ENCODE measurements at places on chromosomes 13 and 19.

DNA sequence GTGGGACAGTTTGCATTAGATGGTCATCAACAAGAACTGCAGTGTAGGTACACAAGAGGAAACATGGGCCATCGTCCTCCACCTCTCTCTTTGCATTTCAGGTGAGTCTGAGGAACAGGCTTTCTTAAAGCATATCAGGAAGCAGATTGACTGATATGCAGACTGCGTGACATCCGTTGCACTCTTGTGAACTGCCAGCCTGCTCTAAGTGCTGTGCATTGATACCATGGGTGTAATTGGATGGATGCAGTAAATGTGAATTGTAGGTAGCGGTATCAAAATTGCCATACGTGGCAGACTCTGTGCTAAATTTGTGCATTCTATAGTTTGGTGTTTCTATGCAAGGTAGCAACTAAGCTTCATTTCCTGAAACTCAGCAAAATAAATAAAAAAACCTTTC lies 1008.3 kb downstream of the EFNB2 start:
- no peak for DNase-seq

GRCh38 chr13:31081316-31081715 lies 80.4 kb downstream of the HSPH1 start:
- DNase-seq: no peak

- DNase-seq: no peak
These were observed 58.5 kb downstream of the ARHGAP35 start for GRCh38 chr19:46919324-46919723.

- no peak for DNase-seq
These were observed 11.5 kb downstream of the MPND start for GRCh38 chr19:4354897-4355296.

GRCh38 chr13:85728811-85729210 lies 70.4 kb downstream of the SLITRK6 start:
- no peak for DNase-seq

DNA sequence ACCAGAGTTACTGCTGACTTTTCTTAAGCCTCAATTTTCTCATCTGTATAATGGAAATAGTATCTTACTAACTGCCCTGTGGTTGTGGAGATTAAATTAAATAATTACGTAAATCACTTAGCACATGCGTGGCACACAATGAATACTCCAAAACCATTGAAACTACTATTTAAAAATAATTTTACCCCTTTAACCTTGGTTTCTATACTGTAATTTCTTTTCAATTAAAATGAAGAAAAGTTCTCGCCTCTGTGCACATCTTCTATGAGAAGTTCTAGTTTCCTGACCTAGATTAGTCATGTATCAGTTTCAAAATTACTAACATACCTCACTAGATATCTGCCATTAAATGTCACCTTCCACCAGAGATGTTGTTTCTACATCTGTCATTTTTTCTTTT lies 5.7 kb downstream of the SLITRK1 start:
- peak; percentile 7 for DNase-seq

DNA sequence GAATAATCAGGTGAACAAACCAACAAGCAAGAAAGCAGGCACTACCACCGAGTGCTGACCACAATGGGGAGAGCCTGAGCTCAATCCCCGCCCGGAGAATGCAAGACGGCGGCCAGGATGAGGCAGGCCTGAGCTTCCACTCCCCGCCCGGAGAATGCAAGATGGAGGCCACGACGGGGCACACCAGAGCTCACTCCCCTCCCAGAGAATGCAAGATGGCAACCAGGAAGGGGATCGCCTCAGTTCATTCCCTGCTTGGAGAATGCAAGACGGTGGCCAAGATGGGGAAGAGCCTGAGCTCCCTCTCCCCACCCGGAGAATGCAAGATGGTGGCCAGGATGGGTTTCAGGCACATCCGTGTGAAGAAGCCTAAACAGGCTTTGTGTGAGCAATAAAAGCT lies 24.7 kb upstream of the MIER2 start:
- no peak for DNase-seq

DNA sequence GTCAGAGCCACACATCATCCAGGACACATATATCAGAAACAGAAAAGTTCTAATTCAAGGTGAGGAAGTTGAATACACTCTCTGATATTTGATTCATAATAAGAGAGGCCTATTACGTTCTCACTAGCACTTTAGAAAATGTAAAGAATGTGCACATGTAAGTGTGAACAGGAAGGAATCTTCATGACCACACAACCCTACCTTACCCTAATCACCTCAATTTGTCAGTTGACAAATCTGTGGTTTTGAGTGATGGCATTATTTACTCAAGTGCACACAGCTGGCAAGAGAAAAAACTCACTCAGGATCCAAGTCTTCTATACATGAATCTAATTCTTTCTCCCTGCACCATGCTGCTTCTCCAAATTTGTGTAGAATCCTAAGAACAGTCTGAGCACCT lies 445.8 kb downstream of the SUCLA2 start:
- no peak for DNase-seq

GRCh38 chr13:20713751-20714150 lies 10.3 kb downstream of the IL17D start:
- no peak for DNase-seq

GRCh38 chr13:47798906-47799305 lies 202.2 kb downstream of the SUCLA2 start:
- no peak for DNase-seq

DNA sequence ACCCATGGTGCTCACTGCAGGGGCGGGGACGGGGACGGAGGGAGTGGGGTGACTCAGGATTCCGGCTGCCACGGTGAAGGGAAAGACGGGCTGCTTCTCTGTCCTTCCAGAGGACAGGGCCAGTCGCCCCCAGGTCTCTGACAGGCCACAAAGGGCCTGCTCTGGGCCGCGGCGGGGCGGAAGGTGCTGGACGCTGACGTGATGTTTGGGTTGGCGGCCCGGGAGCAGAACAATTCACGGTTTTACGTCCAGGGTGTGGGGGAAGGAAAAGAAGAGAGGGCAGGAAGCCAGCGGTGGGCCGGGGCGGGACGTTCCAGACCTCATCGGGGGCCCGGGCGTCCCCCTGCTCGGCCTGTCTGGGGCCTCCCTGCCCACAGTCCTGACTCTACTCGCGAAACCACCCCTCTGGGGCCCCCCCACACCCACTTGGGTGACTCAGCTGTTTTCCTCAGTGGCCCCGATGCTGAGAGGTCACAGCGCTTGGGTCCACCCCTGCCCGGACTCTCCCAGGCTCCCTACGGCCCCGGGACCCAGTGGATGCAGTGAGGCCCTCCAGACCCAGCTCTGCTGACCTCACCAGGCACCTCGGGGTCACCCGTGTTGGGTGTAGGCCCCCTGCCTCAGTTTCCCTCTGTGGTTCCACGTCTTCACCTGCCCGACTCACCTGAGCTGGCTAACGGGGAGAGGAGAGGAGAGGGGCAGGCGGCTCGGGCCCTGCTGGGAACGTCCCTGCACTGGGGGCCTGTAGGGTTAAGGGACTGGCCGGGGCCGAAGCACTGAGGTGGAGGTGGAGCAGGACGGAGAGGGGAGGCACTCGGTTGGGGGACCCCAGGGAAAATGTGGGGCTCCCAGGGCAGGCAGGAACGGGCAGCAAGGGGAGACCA lies 29.2 kb downstream of the PIP5K1C start:
- DNase-seq: peak; percentile 93

GRCh38 chr13:33367171-33367895 lies 81.8 kb upstream of the STARD13 start:
- no peak for DNase-seq

- no peak for DNase-seq
These were observed 211.8 kb downstream of the UQCRFS1 start for GRCh38 chr19:29001141-29001581.

- DNase-seq: no peak
These were observed 101.4 kb downstream of the TUBGCP3 start for GRCh38 chr13:112486386-112487126.

DNA sequence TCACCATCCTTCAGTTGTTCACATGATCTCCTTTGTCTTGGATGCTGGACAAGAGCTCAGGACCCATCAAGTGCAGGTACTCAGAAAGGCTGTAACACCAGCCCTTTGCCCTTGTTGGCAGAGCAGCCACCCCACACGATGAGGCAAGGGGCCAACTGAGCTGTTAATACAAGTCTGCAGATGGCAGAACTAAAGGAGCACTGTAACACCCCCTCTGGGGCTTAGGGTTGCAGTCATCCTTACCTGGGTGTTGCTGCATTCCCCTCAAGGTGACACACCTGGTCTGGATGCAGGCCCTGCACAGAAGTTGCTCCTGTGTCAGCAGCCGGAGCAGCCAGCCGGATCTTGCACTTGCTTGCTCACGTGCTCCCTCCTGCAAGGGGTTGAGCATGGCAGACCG lies 52.0 kb downstream of the STARD13 start:
- no peak for DNase-seq

DNA sequence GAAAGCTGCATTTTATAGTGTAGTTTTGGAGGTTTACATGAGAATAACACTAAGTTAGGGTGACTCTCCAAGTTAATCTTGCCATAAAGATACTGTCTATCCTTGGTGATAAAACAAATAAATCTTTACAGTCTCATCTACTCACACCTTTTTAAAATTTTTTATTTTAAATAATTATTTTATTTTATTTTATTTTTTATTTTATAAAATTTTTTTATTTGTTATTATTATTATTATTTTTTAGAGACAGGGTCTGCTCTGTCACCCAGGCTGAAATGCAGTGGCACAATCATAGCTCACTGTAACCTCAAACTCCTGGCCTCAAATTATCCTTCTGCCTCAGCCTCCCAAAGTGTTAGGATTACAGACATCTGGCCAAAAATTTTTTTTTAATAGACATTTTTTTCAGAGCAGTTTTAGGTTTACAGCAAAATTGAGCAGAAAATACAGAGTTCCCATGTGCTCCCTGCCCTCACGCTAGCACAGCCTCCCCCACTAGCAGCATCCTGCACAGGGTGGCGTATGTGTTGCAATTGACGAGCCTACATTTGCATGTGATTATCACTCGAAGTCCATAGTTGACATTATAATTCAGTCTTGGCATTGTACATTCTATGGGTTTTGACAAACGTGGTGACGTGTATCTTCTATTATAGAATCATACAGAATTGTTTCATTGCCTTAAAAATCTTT lies 41.0 kb downstream of the RASL11A start:
- DNase-seq: no peak

DNA sequence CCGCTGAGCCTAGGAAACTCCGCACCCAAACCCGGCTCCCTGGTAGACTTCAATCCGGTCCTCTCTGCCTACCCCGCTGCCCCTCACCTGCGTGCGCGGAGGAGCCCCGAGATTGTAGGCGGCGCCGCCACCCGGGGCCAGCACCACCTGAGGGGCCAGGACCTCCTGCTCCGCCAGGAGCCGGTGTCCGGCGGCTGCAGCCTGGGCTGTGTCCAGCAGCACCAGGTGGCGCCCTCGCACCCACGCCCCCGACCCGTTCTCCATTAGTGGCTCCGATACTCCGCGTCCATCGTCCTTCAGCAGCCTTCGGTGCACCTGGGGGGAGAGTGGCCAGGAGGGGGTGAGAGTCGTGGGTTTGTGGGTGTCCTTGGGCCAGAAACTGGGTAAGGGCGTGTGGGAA lies 18.5 kb downstream of the MAN2B1 start:
- DNase-seq: no peak

DNA sequence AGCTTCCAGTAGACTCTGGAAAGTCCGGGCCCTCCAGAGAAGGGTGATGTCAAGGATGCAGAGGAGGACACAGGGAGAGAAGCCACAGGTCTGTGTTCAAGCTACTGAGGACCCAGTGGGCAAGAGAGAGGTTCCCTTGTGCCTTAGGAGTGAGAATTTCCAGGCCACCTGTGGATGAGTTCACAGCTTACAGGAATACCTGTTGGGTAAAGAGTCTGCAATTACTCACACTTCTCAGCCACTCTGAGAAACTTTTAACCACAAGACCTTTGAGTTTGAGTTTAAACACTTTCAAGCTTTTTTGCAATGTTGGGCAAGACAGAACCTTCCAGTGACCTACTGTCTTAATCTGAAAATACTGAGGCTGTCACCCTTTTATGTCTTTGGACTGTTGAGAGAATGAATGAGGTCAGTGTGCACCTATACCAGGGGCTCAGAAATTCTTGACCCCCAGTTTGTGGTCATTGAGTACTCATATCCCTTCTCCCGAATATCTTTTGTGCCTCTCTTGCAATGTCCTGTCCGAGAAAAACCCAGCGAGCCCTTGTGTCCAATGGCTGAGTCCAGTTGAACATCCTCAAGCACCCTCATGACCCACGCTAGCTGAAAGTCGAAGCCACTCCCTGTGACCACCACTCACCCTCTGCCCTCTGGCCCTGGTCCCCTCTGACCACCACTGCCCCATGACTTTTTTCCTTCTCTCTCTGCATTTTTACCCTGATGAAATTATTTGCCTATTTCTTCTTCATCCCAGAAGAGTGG lies 368.5 kb upstream of the ZNF507 start:
- no peak for DNase-seq

DNA sequence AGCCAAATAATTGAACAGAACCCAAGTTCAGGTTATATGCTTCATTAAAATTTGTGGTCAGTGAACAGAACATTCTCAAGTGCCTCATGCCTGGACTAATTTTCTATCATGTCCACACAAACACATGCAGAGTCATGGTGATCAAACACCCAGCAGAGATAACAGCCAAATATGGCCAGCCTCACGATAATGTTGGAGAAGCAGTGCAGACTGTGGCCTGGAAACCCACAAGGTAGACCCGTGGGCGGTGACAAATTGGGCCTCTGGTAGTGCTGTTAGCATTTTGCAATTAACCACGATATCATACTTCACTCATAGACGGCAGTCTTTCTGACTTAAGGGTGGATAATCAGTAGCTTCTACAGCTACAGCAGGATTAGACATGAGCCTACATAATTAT lies 35.0 kb upstream of the VWA8 start:
- DNase-seq: peak; percentile 9

DNA sequence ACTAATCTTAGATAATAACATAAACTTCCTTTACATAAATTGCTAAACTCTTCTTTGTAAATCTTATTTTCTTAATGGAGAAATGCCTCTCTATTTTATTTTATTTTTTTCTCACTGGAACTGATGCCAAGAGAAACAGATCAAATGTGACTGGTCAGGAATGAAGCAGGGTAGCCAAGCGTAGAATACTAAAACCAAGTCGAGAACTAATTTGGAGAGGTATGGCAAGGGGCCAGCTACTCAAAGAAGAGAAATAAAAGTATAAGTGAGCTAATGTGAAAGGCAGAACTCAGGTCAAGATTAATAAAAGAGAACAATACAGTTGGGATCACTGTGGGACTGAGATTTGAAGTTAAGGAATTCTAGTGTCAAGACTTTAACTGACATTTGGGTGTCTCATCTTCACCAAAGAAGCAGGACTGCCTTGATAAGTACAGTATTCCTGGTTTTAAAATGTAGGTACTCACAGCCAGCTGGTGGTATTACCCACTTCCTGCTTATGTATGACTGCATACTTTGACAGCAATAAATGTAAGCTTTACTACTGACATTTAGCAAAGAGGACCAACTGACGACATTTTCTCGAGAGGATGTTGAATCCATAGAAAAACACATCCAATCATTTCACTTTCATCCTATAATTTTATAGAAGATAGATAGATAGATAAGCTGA lies 1192.2 kb downstream of the EFNB2 start:
- no peak for DNase-seq

DNA sequence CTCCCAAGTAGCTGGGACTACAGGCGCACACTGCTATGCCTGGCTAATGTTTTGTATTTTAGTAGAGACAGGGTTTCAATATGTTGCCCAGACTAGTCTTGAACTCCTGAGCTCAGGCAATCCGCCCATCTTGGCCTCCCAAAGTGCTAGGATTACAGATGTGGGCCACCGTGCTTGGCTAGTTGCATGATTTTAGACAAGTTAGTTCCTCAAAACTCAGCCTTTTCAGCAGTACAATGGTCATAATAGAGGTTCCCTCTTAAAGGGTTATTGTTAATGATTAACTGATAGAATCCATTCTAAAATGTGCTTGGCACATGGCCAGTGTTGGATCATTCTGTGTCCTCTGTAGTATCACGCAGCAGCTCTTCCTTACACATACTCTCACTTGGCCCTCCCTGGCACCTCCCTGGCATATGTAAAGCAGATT lies 19.5 kb upstream of the IFT88 start:
- DNase-seq: no peak

All from GM20000 (cell line).